Natural killer cell (primary cell): ENCODE measurements at places on chromosomes 16 and 17. TPM values are rescaled to one million over a fixed set of nuclear protein-coding genes. Genes with fewer than 3 reads are reported as not detected.

The ZFP3 gene
- total RNA-seq = 3.8 TPM

The ACSM5 gene
- total RNA-seq = not detected

The KAT8 gene
- 93.4 TPM for total RNA-seq

The TM4SF5 gene
- total RNA-seq = not detected

The SLC16A13 gene
- total RNA-seq = 4.8 TPM

The MYH2 gene
- total RNA-seq = not detected

The KRT20 gene
- total RNA-seq = not detected

The DLX3 gene
- total RNA-seq = not detected

The SCRN2 gene
- total RNA-seq = 38.0 TPM

The NOG gene
- 0.19 TPM for total RNA-seq

The RBFOX1 gene
- total RNA-seq = not detected

The KRTAP2-3 gene
- not detected for total RNA-seq

The KRT40 gene
- total RNA-seq = not detected

The SCGB1C2 gene
- total RNA-seq = not detected

The TP53TG3F gene
- not detected for total RNA-seq

The ITGB3 gene
- total RNA-seq = 11.6 TPM

DNA sequence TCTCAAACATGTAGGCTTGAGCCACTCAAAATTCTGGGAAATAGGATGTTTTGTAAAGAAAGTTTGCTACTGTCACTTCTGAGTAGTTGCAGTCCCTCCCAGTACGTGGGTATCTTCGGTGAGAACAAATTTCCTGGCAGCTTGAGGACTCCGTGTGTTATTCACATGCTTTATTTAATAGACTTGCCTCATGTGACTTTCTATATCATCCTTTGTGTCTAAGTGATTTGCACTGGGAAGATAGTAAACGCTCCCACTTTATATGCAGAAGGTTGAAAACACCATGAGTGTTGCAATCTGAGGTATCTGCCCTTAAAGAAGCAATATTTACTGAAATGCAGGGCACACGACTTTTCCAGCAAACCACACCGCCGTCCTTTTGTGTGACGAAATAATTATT, 643.7 kb downstream of the MAF start:
- no peak for DNase-seq

- DNase-seq = no peak
These were observed 335.6 kb upstream of the ASIC2 start for GRCh38 chr17:33628500-33629346.

GRCh38 chr17:37310940-37311339, 64.8 kb upstream of the C17orf78 start:
- DNase-seq = no peak

DNA sequence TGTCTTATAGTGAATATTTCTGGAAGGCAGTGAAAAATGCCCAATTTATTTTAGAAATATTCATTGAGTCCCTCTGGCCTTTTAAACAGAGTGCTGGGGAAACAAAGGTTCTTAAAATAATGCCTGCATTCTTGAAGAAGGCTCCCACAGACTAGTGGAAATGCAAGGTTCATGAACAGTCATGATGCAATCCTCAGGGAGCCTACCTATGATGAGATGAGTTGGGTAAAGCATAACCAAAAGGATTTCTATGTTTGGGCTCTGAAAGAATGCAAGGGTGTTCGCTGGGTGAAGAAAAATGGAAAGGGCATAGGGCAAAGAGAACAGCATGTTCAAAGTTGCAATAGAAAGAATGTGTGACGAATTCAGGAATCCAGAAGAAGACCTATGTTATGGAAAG, 214.5 kb upstream of the MAF start:
- no peak for DNase-seq

DNA sequence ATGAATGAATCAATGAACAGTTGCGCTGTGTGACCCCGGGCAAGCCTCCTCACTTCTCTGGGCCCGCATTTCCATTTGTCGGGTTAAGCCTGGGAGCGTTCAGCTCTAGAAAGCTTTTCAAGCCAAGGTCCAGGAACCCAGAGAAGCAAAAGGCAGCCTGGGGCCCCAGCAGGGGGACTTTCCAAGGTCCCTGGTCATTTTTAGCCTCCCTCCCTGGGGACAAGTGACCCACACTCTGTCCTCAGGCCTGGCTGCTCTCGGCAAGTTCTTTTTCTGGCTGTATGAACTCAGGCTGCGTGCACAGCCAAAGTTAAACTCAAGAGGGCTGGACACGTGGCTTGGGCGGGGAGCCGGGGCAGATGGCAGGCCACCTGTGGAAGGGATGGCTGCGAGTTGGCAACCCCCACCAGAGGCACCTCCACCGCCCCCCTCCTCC, 41.4 kb upstream of the CIBAR2 start:
- DNase-seq = no peak

DNA sequence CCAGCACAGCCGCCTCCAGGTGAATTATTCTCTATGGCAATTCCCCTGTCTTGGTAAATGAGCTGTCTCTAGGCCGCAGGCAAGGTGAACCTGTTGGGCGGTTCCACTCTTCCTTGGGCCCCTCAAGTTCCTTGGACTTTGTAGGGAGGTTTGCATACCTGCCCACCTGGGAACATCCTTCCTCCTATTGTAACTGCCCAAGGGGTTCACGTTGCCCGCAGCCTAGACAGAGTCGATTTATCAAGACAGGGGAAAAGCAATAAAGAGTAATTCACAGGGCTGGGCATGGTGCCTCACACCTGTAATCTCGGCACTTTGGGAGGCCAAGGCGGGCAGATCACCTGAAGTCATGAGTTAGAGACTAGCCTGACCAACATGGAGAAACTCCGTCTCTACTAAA, 122.5 kb downstream of the KCNJ18 start:
- no peak for DNase-seq

- no peak for DNase-seq
These were observed 9.4 kb upstream of the DNASE1 start for GRCh38 chr16:3645108-3645503.

DNA sequence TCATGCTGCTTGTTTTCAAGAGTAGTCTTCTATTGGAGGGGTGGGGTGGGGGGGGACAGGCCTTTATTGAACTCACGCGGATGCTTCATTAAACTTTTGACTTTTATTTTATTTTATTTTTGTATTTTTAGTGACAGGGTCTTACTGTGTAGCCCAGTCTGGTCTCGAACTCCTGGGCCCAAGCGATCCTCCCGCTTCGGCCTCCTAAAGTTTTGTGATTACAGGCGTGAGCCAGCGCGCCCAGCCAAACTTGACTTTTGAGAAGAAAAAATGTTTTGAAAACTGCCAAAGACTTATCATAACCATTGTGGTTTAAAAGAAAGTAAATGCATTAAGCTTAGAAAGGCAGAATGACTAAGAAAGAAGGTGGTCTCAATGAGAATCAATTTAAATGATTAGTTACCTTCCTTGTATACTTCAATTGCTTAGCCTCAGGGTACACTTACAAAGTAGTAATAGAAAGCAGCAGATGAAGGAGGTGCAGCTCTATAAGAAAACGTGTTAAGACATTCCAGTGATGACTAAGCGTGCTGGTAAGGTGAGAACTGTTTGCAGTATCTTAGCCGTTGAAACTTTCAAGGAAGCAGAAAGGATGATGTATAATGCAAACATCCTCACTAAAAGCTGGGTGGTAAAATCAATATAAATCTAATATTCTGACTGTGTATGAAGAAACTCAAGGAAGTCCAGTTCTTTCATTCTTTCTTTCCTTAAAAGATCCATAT, 1.2 kb downstream of the AP2B1 start:
- peak; percentile 42 for DNase-seq

GRCh38 chr17:44501866-44502375, 1.3 kb downstream of the GPATCH8 start:
- DNase-seq = peak; percentile 11

GRCh38 chr16:85395207-85395912, 217.8 kb upstream of the GSE1 start:
- DNase-seq = no peak

DNA sequence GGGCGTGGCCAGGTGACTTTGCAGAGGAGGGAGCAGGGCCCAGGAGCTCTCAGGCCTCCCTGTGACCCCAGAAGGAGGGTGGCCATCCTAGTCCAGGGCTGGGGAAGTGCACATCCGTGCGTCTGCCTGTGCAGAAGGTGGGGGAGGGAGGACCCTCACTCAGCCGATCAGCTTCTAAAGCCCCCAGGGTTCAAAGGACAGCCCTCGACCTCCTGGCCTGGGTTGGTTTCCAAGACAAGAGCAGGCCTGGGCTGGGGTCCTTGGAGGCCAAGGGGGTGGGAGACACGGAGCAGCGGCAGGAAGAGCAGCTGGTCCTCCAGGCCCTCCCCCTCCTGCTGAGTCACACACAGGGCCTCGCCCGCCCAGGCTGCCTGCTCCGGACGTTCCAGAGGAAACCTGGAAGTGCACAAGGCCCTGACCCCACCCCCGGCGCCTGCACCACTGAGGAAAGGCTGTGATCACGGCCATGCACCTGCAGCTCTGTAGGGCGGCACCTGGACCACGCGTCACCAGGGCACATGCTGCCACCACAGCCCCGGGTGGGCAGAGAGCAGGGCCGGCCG, 67.1 kb upstream of the ZNF469 start:
- DNase-seq = no peak

- DNase-seq = no peak
These were observed 282.1 kb downstream of the CBLN1 start for GRCh38 chr16:48999508-48999907.

GRCh38 chr17:55298111-55298730, 33.5 kb downstream of the HLF start:
- DNase-seq = no peak

DNA sequence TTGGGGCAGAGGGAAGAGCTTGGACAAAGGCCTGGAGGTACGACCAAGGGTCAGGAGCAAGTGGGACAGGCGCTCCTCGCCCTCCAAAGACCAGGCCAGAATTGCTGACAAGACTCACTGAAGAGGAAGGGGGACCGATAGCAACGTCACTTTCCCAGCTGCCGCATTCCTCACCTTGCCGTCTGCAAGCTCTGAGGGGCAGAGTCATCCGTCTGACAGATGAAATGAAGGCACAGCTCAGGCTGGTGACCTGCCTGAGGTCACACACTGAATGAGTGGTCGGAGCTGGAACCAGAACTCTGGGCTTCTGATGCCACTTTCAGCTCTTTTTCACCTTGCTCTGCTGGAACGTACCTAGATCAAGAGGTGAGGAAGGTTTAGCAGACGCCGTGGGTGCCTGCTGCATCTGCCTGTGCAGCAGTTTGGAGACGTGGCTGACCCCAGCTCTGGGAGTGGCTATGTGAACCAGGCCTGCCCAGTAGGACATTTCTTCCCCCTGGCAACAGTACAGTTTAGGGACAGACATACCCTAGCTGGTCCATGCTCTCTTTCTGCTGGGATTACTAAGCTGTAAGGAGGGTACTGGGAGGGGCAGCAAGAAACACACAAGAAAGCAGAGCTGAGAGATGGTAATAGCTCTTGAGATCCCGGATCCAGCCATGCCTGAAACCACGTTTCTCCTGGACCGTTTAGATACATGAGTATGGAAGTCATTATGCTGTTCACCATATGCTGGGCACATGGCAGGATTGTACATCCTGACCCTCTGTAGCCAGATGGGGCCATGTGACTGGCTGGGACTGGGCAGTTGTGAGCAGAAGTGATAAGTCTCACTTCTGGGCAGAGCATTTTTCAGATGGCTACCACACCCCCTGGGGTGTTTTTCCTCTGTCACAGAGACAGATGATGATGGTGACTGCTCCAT, 50.9 kb downstream of the IL21R start:
- DNase-seq = peak; percentile 28

GRCh38 chr16:1125471-1125870, 27.4 kb upstream of the CACNA1H start:
- DNase-seq = peak; percentile 26

- DNase-seq = peak; percentile 37
These were observed 38.2 kb downstream of the TK2 start for GRCh38 chr16:66511602-66512271.

DNA sequence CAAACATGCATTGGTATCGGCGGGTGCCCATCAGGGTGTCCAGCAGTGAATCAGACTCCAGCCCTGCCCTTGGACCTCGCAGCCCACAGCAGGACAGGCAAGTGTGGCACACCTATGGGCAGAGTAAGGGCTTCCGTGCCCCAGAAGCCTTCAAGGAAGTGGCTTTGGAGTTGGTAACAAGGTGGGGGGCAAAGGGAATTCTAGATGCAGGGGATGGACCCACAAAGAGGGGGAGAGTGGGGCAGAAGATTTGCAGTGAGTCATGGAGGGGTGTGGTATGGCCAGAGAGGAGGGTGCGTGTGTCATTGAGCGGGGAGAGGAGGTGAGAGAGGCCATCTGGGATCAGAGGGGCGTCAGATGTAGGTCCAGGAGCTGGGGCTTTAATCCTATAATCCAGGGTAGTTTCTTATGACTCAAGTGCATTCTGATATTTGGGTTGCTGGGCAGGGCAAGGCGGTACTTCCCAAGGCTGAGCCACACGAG, 8.5 kb upstream of the SPNS2 start:
- DNase-seq = no peak

- DNase-seq = no peak
These were observed 47.4 kb downstream of the KATNIP start for GRCh38 chr16:27597361-27597760.

- no peak for DNase-seq
These were observed 472.8 kb downstream of the TOX3 start for GRCh38 chr16:52074133-52074532.

GRCh38 chr17:29687596-29687995, 64.9 kb upstream of the CORO6 start:
- DNase-seq = no peak

DNA sequence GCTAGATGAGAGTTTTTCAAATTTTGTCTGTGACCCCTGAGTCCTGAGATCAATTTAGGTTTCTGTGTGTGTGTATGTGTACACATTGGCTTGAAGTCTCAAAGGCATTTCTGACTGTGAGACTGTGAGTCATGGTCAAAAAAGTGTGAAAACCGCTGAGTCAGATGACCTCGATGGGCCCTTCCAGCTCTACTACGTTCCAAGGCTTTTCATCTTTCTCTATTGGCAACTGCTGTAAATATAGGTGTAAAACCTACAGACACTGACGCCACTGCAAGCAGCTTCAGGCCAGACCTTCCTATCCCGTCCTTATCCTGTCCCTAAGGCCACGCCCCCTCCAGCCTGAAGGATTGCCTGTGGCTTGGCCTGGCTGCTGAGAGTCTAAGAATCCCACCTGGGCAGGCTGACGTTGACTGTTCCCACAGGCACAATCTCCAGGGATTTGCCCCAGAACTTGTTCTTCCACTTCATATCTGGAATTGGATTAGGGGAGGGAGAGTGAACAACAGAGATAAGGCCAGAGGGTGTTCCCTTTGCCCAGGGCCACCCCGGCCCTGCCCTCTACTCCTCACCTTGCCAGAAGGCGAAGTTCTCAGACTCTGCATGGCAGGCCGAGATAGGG, 11.3 kb downstream of the OSBPL7 start:
- peak; percentile 65 for DNase-seq

GRCh38 chr16:1174477-1175357, 21.8 kb downstream of the CACNA1H start:
- DNase-seq = no peak

GRCh38 chr17:82865274-82865673, 25.5 kb upstream of the ZNF750 start:
- DNase-seq = no peak
